ENCODE measurements at places on chromosomes 1 and 21. TPM values are rescaled to one million over a fixed set of nuclear protein-coding genes. Genes with fewer than 3 reads are reported as not detected.

The FCGR2B gene
- not detected for total RNA-seq

The GFI1 gene
- total RNA-seq = not detected

The MORN1 gene
- total RNA-seq = 3.2 TPM

The KRTAP6-3 gene
- not detected for total RNA-seq

The AQP10 gene
- not detected for total RNA-seq

The HPDL gene
- total RNA-seq = 1.9 TPM

The FCGR1A gene
- not detected for total RNA-seq

The SHE gene
- total RNA-seq = 4.3 TPM

The C4BPA gene
- total RNA-seq = under 0.01 TPM

The CASQ2 gene
- not detected for total RNA-seq

The GBP7 gene
- not detected for total RNA-seq

The CRTC2 gene
- 13.1 TPM for total RNA-seq

The VAMP4 gene
- 5.3 TPM for total RNA-seq

The FAM177B gene
- total RNA-seq = not detected

The SEMA4A gene
- total RNA-seq = 0.54 TPM

The NEK2 gene
- total RNA-seq = 4.4 TPM

The RXFP4 gene
- not detected for total RNA-seq

The AMY1A gene
- total RNA-seq = not detected

The CFAP107 gene
- total RNA-seq = not detected

The KCNH1 gene
- total RNA-seq = not detected

The KIAA0040 gene
- 3.8 TPM for total RNA-seq

The CFHR1 gene
- 0.81 TPM for total RNA-seq

The MSH4 gene
- under 0.01 TPM for total RNA-seq

The LIN28A gene
- total RNA-seq = not detected

The DIO1 gene
- total RNA-seq = not detected

The C8B gene
- not detected for total RNA-seq

The NES gene
- 30.3 TPM for total RNA-seq

The LPAR3 gene
- total RNA-seq = not detected

The ADAMTS4 gene
- total RNA-seq = 6.5 TPM

The RNF223 gene
- not detected for total RNA-seq

The LINGO4 gene
- not detected for total RNA-seq

The C1orf226 gene
- total RNA-seq = 1.1 TPM

The FCER1G gene
- not detected for total RNA-seq

The GPR3 gene
- total RNA-seq = 0.32 TPM

The ERICH3 gene
- total RNA-seq = not detected

The NID1 gene
- 167 TPM for total RNA-seq

The AADACL4 gene
- total RNA-seq = not detected

The FCRL5 gene
- not detected for total RNA-seq

The PRR9 gene
- total RNA-seq = not detected

The GPR37L1 gene
- not detected for total RNA-seq

The GRIK3 gene
- total RNA-seq = not detected
